ENCODE measurements at places on chromosomes 7 and 10. TPM values are rescaled to one million over a fixed set of nuclear protein-coding genes. Genes with fewer than 3 reads are reported as not detected.

CREB5 gene
- total RNA-seq: 25.4 TPM

HECW1 gene
- total RNA-seq: 3.3 TPM

DGKB gene
- 0.24 TPM for total RNA-seq

ANKRD61 gene
- 0.18 TPM for total RNA-seq

ANKRD2 gene
- total RNA-seq: 0.36 TPM

GRID2IP gene
- total RNA-seq: 0.07 TPM

RRP12 gene
- 45.0 TPM for total RNA-seq

ALOX5 gene
- 1.8 TPM for total RNA-seq

COL26A1 gene
- total RNA-seq: 6.8 TPM

CDH23 gene
- not detected for total RNA-seq

C10orf105 gene
- not detected for total RNA-seq

MYH16 gene
- total RNA-seq: 0.11 TPM

HNRNPH3 gene
- 75.6 TPM for total RNA-seq

LAMB4 gene
- total RNA-seq: 0.16 TPM

EBLN1 gene
- not detected for total RNA-seq

SH2D4B gene
- total RNA-seq: not detected

ADGRA1 gene
- total RNA-seq: not detected

PNLIPRP3 gene
- total RNA-seq: not detected

CCDC172 gene
- total RNA-seq: not detected

SPDYE8 gene
- not detected for total RNA-seq

CYP3A7 gene
- total RNA-seq: not detected

IMMP2L gene
- total RNA-seq: 13.9 TPM

HMX2 gene
- not detected for total RNA-seq

MRLN gene
- not detected for total RNA-seq

TLX1 gene
- total RNA-seq: not detected

PLAC9 gene
- 2.3 TPM for total RNA-seq

NUDT1 gene
- 10.2 TPM for total RNA-seq

EPDR1 gene
- total RNA-seq: 23.6 TPM

PNLIP gene
- not detected for total RNA-seq

CHAT gene
- 1.00 TPM for total RNA-seq

HSPA12A gene
- total RNA-seq: 11.1 TPM

LBX1 gene
- total RNA-seq: not detected

Measured in astrocyte (in vitro differentiated cells and primary cell).